Activated T-cell treated with anti-CD3 and anti-CD28 coated beads for 1 hour (primary cell): ENCODE measurements at places on chromosomes 1 and 21.

- DNase-seq: no peak
Measured at GRCh38 chr1:117447661-117448060, 80.4 kb downstream of the MAN1A2 start.

DNA sequence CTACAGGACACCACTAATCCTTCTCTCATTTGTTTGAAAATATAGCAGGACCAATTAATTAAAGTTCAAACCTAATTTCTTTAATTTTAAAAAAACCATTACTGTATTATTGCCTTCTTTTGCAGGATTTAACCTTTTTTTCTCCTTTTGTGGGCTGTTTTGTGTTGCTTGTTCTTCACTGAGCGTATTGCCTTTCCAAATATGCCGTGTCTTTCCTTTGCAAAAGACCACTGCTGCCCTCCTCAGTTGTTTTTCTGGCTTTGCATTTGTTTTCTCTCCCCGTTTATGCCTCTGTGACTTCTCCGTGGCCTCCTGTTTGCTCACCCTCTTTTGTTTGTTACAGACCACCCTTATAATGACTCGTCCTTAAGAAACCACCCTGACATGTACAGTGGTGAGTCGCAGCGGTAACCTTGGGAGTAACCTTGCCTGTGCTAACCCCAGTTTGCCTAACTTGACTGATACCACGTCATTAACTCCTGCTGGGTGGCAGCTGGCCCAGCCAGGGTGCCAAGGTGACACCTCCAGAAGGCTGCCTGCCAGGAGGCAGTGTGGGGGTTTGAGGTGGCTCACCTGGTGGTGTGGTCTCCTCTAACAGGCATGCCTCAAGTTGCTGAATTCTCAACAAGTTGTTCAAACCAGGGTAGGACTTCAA lies 81.1 kb upstream of the CNTN2 start:
- DNase-seq: no peak

DNA sequence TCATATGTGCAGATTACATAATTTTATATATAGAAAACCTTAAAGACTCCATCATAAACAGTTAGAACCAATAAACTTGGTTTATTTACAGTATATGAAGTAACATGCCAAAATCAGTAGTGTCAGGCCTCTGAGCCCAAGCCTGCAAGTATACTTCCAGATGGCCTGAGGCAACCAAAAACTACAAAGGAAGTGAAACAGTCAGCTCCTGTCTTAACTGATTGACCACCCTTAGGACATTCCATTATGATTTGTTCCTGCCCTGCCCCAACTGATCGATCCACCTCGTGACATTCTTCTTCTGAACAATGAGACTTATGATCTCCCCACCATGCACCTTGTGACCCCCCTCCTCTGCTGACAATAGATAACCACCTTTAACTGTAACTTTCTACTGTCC lies 630.3 kb downstream of the AMY1C start:
- DNase-seq: no peak

- no peak for DNase-seq
Measured at GRCh38 chr1:54583871-54584270, 35.8 kb downstream of the ACOT11 start.

DNA sequence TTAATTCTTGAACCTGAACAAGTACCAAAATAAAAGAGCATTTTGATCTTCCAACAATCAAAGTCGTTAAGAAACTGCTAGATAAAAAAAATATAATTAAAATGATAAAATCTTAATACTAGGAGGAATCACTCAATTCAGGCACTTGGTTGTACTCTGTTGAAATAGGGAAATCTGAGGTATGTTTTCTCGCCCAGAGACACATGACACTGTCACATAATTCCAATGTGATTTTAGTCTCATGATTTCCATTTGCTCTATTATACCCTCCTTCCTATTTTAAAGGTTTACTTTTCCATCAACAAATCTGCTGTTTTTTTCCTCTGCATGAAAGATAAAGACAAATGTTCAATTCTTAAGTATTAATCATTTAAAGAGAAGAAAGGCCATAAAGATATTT lies 97.6 kb downstream of the ZZZ3 start:
- DNase-seq: no peak

DNA sequence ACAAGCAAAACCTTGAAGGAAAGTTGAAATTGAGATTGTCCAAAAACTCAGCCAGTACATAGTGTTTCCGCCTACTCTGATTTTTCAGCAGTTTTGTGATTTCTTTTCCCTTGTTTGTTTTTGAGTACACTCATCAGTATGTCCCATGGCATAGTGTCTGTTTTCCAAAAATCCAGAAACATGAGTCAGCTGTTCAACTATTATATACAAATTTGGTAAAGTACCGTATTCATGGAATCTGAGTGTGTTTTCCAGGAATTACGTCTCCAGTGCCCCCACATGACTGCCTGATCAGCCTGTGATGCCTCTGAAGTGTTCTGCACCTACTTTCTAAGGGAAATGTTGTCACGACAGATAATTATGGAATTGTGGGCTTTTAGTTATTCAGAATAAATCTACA lies 186.8 kb downstream of the LTN1 start:
- no peak for DNase-seq

- no peak for DNase-seq
Measured at GRCh38 chr1:25889470-25889869, 14.0 kb upstream of the PAQR7 start.

DNA sequence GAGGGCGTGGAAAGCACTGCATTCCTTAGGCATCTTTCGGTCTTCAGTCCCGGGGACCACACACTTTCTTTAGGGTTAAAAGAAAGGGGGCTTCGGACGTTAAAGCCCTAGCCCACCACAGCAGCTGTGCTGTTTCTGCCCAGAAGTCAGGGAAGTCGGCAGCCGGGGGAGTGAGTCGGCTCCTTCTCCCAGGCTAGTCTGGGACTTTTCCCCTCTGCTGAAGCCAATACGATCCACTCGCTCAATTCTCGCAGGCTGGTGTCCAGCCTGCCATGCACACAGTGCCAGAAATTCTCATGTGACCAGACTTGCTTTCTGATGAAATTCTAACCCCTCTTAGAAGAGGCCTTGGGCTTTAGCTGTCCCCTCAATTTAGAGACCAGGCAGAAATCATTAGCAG lies 67.7 kb downstream of the BCAR3 start:
- no peak for DNase-seq

DNA sequence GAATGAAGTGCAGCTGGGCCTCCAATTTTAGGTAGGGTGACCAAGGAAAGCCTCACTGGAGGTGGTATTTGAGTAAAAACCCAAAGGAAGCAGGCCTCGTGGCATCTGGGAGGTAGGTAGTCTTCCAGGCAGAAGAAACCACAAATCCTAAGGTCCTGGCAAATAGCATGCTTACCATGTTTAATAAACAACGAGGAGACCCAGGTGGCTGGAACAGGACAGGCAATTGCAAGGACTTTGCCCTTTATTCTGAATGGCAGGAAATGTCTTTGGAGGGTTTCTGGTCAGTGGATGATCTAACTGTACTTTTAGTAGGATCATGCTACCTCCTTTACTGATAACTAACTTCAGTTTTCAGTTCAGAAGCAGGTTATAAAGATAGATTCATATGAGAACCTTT lies 52.2 kb downstream of the EPB41 start:
- no peak for DNase-seq

DNA sequence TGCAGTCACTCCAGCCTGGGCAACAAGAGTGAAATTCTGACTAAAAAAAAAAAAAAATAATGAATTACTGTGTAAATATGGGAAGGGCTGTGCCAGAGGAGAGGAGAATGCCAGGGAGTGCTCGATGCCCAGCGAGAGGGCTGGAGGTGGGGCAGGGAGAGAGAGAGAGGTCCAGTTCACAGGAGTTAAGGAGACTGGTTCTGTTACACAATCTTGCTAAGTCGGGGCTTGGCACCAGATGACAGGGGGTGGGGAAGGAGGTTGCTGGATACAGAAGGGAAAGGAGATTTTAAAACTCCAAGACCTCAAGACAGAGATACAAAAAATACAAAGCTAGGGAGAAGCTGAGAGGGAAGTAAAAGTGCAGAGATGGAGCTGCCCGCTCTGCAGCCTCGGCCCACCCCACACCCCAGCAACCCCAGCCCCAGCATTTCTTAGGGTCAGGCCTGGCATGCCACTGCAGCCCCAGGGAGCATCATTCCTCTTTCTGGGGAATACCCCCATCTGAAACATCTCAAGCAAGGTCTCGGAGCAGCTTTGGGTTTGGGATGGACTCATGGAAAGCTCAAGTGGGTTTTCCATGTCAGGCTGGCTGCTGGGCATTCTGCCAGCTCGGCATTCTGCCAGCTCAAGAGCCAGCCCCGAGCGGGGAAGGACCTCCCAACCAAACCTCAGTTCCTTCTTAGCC lies 991 bp downstream of the SELENBP1 start:
- DNase-seq: no peak

- no peak for DNase-seq
Measured at GRCh38 chr1:238029126-238029525, 138.4 kb upstream of the ZP4 start.

GRCh38 chr21:42616446-42616845 lies 37.0 kb upstream of the PDE9A start:
- DNase-seq: no peak

DNA sequence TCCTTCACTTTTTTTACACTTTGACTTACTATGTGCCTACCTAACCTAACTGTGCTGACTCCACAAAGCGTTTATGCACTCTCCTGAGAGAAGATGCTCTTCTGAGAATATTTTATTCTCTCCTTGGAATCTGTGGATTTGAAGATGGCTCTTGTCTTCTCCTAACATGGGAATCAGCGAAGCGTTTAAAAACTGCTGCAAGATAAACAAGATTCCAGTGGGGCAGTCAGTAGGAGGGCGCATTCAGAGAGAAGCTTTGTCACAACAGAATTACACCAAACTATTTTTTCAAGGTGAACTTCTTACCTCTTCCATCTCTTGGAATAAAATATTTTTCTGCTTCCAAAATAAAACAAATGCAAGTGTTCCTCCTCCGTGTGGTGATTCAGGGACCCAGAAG lies 113.1 kb downstream of the FOXD2 start:
- DNase-seq: no peak

DNA sequence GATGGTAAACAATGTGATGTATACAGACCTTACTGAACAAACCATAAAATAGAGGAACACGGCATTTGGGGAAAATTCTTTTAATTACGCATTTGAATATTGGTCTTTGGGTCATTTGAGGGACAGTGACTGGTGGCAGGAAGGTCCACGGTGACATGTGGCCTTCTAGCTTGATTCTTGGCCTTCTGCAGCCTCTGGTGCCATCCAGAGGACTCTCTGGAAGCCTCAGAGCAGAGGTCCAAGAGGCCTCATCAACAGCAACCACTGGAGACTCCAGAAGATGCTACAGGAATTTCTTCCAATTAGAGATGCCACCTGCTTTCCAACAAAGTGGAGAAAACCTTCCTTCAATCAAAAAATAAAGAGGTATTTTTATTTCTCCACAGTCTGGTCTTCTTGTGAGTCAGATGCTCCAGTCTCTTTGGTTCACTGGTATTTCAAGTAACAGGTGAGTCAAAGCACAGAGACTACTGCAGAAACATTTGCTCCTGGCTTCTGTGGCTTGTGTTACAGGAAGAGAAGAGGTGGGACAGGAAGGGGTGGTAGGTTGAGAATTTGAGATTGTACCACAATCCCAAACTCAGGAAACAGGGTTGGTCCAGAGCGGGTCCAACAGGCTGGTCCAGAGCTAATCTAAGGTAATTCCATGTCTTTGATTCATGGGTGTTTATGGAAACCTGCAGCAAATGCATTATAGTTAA lies 2.7 kb upstream of the F5 start:
- no peak for DNase-seq

DNA sequence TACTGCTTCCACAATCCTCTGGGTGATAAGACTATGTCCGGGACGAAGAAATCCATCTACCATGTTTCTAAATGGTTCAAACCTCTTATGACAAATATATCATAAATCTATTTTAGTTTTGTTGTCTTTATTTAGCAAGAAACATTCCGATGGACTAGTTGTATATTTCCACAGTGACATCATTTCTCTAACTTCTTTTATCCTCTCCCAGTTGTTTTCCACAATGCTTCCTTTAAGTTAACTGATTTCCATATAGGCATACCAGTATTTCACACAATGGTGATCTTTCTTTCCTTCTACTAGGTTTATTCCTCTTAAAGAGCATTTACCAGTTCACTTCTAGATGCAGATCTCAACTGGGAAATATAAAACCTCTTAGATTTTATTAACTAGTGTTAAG lies 44.8 kb downstream of the USP1 start:
- no peak for DNase-seq

DNA sequence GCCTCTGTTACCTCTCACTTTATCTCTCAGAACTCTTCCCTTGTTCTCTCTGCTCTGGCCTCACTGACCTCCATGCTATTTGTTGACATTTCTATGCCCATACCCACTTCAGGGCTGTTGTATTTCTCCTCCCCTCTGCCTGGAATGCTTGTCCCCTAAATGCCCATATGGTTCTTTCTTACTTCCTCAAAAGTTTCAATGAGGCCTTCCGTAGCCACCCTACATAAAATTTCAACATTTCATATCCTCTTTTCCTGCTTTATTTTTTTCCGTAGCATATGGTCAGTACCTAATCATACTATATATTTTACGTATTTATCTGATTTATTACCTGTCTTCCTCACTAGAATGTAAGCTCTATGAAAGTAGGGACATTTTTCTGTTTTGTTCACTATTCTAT lies 47.1 kb upstream of the ZYG11A start:
- DNase-seq: no peak

GRCh38 chr1:9195651-9196050 lies 38.9 kb upstream of the H6PD start:
- no peak for DNase-seq

DNA sequence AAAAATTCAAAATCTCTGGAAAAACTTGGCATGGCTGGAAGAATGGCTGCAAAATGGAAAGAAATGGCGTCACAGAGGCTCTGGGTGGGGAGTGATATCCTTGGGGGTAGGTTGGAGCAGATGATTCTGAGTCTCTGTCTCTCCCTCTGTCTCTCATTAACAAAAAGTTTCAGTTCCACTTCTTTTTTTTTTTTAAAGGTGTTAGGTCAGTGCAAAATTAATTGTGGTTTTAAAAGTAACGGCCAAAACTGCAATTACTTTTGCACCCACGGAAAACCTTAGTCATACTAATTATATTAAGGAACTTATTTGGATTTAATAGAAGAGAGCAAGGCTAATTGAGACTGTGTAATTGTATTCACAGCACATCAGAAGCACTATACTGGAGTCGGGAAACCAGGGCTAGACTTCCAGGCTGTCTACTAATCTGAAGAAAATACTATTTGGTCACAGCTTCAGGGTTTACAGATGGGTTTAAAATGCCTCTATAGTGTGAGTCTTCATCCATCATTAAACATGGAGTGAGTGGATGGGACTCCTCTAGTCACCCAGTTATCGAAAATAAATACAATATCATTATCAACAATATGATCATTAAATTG lies 289.1 kb upstream of the PLD5 start:
- no peak for DNase-seq

DNA sequence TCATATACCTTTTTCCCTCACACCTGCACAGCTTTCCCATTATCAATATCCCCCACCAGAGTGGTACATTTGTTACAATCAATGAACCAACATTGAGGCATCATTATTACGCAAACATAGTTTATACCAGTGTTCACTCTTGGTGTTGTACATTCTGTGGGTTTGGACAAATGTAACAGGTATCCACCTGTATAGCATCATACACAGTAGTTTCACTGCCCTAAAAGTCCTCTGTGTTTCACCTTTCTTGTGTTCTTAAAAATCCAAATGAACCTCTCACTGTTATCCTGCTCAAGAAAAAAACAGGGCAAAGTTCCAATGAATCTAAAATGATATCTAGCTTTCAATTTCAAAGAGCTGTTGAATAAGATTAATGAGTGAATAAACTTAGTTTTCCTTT lies 45.9 kb upstream of the NR5A2 start:
- DNase-seq: no peak

- DNase-seq: no peak
Measured at GRCh38 chr1:205259324-205259832, 31.6 kb downstream of the TMCC2 start.
